Stimulated activated CD4-positive, alpha-beta T cell treated with anti-CD3 and anti-CD28 coated beads, Interleukin-1b, Interleukin-23, amount 100 ng/mL, for 24 hours (primary cell): ENCODE measurements at places on chromosomes 2 and 18.

- DNase-seq = no peak
Measured at GRCh38 chr2:19651466-19651865, 250.3 kb downstream of the TTC32 start.

GRCh38 chr18:74876630-74877243 is 279.1 kb downstream of the ZNF407 start:
- DNase-seq = no peak

DNA sequence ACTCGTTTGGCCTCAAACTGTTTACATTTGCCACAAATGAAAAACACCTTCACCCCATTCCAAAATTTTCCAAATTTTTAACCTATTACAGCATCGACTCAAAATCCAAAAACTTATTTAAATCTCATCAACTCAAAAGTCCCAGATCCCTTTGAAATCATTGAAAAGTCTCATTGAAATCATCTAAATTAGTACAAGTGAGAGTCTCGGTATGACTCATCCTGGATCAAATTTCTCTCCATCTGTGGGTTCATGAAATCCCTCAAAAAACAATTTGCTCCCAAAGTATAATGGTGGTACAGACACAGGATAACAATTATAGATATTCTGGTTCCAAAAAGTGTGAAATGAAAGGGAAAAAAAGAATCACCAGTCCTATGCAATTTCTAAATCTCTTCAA is 65.1 kb downstream of the LRP1B start:
- DNase-seq = no peak

- DNase-seq = no peak
Measured at GRCh38 chr2:149456285-149456684, 125.9 kb downstream of the LYPD6 start.

GRCh38 chr18:25058521-25058920 is 293.4 kb downstream of the ZNF521 start:
- DNase-seq = no peak

DNA sequence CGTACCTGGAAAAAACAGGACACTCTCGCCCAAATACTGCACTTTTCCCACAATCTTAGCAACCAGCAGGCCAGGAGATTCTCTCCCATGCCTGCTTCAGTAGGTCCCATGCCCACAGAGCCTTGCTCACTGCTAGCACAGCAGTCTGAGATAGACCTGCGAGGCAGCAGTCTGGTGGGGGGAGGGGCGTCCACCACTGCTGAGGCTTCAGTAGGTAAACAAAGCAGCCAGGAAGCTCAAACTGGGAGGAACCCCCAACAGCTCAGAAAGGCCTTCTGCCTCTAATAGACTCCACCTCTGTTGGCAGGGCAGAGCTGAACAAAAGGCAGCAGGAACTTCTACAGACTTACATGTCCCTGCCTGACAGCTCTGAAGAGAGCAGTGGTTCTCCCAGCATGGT is 1202.8 kb upstream of the ACVR2A start:
- DNase-seq = no peak

DNA sequence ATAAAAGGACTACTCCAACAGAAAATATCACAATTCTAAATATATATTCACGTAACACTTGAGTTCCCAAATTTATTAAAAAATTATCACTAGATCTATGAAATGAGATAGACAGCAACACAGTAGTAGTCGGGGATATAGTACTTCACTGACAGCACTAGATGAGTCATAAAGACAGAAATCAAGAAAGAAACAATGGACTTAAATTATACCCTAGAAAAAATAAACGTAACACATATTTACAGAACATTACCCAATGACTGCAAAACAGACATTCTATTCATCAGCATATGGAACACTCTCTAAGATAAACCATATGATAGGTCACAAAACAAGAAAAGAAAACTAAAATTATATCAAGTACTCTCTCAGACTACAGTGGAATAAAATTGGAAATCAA is 429.4 kb downstream of the MBD2 start:
- DNase-seq = no peak

DNA sequence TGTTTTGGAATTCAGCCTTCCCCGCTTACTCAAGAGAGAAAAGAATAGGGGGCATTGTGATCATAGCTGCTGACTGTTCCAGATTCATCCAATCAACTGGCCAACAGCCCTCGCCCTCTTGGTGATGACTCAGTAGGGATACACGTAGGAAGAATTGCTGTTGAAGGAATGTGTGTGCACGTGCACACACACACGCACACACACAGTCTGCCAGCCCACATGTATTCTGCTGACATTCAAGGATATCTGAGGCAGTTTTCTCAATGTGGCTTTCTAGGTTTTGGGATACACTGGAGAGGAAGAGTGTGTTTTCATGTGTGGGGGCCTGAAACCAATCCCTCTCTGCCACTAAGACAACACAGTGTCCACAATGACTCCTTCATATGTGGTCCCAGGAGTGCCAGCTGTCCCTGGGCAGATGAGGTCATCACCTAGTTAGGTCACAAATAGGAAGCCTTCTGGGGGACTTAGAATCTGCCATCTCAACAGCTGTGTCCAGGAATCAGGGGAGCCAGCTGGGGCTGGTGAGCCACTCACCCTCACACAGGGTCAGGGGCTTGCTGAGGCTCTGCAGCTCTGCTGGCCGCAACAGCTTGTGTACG is 352.6 kb downstream of the SS18 start:
- DNase-seq = no peak

- DNase-seq = no peak
Measured at GRCh38 chr2:233060980-233061590, 943 bp downstream of the INPP5D start.

GRCh38 chr2:7609556-7609955 is 692.3 kb downstream of the RNF144A start:
- no peak for DNase-seq

DNA sequence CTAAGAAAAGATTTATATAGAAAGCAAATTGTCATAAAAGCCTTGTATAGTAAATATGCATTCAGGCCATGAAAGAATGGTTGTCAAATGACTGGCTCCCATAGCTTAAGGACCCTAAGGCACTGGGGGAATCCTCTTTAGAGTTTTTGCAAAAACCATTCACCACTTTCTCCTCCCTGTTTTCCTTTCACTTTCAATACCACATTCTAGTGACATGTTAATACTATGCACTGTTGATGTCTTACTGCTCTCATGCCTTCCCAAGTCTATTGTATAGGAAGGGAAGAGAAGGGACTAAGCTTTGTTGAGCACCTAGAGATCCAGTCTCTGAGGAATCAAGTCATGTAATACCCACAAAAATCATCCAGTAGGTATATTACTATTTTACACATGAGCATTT is 383.0 kb upstream of the LRRTM1 start:
- DNase-seq = no peak

- no peak for DNase-seq
Measured at GRCh38 chr2:218394298-218395089, 5.2 kb upstream of the CTDSP1 start.

GRCh38 chr18:10850840-10851239 is 298.5 kb downstream of the PIEZO2 start:
- DNase-seq = no peak
